ENCODE measurements at places on chromosomes 1 and 21.

DNA sequence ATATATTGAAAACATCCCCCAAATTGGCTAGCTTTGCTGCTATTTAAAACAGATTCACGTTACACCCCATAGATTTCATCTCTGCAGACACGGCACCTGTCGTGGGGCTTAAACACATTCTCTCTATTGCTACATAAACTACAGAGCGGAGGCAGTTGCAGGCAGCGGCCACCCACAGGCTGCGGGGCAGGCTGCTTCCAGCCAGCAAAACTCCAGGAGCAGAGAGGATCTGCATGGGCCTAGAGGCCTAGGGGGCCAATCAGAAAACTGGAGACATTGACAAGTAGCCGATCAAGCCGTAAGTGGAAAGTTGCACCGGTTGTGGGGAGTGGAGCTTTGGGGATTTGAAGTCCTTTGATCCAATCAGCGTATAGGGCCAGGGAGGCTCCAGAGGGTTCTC is 129.0 kb upstream of the KLHDC7A start:
- no peak for DNase-seq

DNA sequence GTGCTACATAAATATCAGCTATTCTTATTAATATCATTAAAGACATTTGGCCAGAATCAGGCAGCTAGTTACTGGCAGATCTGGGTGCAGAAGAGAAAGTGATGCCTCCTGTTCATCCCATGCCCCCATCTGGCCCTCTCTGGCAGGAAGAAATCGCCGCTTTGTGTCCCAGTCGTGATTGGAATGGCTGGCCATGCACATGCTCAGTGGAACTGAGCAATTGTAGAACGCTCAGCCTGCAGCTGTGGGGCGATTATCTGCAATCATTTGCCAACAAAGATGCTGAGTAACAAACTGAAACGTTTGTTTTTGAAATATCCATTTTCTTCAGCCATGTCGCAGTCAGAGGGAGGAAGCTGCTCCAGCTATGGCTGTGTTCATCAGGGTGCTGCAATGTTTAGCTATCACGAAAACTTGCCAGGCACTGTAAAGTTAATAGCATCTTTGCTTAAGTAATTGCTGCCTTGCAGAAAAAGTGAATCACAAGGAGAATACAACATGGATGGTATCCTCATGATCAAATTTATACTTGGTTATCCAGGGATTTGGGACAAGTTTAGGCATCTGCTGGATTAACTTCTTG is 36.5 kb downstream of the NGF start:
- DNase-seq, result no peak

- no peak for DNase-seq
These were observed 30.5 kb downstream of the CACNA1E start for GRCh38 chr1:181513786-181514297.

GRCh38 chr1:61921435-61921834 is 179.2 kb downstream of the PATJ start:
- DNase-seq, result no peak

DNA sequence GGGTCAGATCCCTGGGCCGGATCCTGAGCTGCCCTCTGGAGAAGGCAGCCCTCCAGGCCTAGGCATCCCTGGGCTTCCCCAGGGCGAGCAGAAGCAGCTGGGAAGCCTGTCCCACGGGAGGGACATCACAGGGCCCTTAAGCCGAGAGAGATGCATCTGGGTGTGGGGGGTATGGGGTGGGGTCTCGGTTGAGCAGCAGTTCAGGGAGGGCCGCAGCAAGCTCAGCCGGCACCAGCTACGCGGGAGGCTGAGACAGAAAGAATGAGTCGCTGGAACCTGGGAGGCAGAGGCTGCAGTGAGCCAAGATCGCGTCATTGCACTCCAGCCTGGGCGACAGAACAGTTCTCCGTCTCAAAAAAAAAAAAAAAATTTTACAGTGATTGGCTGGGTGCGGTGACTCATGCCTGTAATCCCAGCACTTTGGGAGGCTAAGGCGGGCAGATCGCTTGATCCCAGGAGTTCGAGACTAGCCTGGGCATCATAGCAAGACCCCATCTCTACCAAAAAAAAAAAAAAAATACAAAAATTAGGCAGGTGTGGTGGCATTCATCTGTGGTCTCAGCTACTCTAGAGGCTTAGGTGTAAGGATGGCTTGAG is 37.7 kb downstream of the RRP1 start:
- no peak for DNase-seq

DNA sequence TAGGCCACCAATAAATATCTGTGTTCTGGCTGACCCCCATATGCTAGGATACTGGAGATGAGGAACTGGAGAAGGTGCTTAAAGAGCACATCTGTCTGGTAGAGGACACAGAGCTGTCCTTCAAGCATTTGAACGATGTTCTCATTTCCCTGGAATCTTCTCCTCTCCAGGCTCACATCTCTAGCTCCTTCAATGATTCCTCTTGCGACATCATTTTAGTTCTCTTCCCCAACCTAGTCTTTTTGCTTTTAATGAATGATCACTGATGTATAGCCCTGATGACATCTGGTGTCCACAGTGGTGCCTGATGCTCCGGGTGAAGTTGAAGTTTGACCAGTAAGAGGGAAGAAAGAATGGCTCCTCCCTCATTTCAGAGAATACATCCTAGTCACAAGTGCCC is 80.8 kb upstream of the UBE2U start:
- DNase-seq, result no peak

- DNase-seq, result no peak
These were observed 22.6 kb downstream of the RCAN1 start for GRCh38 chr21:34592120-34592955.

GRCh38 chr1:236204656-236205055 is 62.3 kb downstream of the GPR137B start:
- DNase-seq, result no peak

DNA sequence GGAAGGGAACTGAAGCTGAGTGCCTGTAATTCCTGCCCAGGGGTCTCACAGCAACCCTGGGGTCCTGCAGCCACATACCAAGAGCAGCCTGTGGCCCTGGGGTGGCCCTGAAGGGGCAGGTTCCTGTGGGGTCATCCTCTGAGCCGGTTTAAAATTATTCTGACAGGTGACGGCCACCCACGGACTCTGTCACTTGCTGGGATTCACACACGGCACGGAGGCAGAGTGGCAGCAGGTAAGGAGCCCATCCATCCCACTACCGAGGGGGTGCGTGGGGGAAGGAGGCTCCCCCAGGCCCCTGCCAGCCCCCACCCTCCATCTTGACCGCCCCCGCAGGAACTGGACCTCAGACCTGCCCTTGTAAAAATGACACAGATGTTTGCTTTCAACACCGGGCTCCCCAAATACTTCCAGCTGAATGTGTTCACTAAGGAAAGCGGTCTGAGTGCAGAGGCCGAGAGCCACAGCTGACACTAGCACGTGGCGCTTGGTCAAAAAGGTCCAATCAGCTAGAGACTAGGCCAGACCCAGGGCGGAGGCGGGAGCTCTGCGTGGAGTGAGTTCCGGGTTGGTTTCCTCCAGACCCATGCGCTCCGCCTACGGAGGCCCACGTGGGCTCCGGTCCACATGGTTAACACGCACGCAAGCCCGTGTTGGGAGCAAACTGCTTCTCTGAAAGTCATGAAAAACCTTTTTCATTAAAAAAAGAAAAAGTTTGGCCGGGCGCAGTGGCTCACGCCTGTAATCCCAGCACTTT is 10.0 kb downstream of the YBEY start:
- peak; percentile 40 for DNase-seq

DNA sequence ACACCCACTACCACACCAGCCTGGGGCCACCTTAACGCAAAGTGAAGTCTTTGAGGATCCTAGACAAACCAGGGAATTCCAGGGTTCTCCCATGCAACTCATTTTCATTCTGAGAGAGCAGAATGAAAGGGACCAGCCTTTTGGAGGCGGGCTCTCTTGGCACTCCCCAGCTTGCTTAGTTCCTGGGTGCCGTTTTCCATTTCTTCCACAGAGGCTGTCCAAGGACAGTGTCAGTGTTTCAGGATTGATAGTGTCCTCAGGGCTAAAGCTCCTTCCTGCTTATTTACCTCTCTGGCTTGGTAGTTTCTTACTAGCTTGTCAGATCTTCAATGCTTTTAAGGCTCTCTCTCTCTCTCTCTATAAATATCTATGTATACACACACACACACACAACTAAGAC is 30.1 kb upstream of the GNG4 start:
- DNase-seq, result no peak

- DNase-seq, result peak; percentile 36
These were observed 46.1 kb upstream of the RBM34 start for GRCh38 chr1:235207209-235207565.

- DNase-seq, result no peak
These were observed 91.5 kb upstream of the ETS2 start for GRCh38 chr21:38714039-38714817.

DNA sequence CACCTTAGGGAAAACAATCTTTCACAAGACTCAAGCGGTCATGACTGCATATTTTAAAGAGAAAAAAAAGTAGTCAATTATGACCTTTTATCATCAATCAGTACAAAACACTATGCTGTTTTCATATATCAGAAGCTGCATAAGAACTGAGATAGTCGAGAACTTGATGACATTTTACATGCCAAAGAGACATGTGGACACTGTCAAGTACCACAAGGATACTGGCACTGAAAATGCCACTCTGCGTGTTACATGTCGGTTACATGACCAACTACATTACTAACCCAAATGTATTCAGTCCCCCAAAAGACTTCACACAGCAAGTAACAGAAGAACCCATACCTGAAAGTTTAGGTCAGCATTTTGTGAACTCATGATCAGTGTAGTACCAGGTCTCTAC is 975.0 kb upstream of the ADGRL4 start:
- DNase-seq, result no peak

GRCh38 chr1:60809204-60809980 is 273.0 kb upstream of the NFIA start:
- DNase-seq, result no peak

DNA sequence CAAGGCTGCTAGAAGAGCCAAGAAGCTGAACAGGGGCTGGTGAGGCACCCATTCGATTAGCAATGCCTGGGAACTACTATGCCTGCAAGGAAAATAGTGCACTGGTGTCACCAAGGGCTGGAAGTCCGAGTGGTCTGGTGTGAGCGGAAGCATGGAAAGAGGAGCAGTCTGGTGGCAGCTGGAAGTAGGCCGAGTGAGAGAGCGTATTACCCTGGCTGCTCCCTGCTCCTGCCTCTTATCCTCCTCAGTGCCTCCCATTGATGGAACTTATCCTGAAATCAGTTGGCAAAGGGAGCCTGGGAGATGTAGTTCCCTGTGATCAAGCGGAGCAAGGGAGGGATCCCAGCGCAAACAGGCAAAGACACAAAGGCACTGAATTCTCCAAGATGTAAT is 9.6 kb downstream of the SMAP2 start:
- no peak for DNase-seq

- DNase-seq, result no peak
These were observed 12.7 kb downstream of the PAX7 start for GRCh38 chr1:18643154-18644012.

- no peak for DNase-seq
These were observed 263.7 kb downstream of the TNR start for GRCh38 chr1:175479521-175480342.

DNA sequence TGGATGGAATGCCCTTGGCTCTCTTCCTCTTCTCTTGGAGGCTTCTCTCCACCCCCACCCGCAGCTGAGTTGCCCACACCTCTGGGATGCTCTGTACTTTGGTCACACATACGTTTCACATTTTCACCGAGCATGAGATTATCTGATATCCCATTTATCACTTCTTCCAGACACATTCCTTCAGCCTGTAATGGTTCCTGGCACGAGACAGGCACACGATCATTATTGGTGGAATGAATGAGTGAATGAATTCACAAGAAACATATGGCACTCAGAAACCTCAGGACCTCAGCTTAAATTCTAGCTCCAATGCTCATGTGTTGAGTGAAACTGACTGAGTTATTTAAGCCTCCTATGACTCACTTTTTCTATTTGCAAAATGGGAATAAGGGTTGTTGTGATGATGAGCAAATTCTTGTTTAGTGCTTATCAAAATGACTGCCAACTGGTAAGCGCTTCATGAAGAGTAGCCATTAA is 242.7 kb upstream of the JUN start:
- DNase-seq, result no peak

- DNase-seq, result no peak
These were observed 197.6 kb downstream of the SIPA1L2 start for GRCh38 chr1:232432313-232432712.

DNA sequence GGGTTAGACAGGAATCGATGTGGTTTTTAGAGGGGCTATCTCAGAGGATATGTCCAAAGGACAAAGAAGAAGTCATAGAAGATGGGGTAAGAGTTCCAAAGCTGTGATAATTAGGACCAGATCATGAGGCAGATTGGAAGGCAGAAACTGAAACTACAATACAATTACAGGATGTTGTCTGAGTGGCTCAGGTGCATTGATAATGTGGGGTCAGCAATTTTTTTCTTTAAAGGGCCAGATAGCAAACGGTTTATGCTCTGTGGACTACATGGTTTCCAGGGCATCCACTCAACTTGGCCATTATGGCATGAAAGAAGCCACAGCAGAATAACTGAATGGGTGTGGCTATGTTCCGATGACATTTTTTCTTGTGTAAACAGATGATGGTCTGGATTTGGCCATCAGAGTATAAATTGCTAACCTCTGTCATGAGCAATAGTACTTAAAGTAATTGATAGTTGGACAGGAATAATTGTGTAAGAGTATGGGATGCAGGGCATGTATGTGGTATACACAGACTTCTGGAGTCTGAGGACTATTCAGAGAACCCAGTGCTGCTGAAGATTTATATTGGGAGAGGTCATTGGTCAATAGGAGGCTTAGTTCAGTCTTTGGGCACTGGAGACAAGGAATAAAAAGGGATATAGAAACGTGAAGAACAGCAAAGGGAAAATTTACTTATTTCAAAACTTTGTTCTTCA is 198.4 kb upstream of the ADGRL4 start:
- DNase-seq, result no peak

GRCh38 chr1:202316186-202316585 is 25.6 kb downstream of the UBE2T start:
- no peak for DNase-seq

GRCh38 chr1:55870106-55870505 is 654.9 kb upstream of the USP24 start:
- no peak for DNase-seq

DNA sequence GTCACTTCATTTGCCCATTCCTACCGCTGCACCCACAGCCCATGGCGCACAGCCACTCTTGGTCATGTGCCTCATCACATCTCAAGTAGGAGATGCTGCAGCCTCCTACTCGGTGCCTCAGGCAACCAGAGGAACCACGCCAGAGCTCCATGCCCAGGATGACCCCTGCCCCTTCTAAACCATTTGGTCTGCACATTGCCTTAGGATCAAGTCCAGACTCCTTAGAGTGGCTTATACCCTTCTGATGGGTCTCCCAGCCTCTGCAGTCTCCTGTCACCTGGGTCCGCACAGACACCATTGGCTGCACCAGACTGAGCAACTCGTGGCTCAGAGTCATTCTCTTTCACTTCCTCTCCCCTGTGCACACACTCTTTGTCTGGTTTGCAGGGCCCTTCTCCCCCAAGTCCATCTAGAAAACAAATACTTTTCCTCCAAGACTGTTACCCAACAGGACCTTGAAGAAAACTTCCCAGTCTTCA is 2.2 kb upstream of the ADORA3 start:
- no peak for DNase-seq

Data from stimulated activated CD4-positive, alpha-beta T cell treated with anti-CD3 and anti-CD28 coated beads, Interleukin-4, amount 100 ng/mL, for 48 hours (primary cell).